ENCODE measurements at places on chromosomes 13 and 19.

DNA sequence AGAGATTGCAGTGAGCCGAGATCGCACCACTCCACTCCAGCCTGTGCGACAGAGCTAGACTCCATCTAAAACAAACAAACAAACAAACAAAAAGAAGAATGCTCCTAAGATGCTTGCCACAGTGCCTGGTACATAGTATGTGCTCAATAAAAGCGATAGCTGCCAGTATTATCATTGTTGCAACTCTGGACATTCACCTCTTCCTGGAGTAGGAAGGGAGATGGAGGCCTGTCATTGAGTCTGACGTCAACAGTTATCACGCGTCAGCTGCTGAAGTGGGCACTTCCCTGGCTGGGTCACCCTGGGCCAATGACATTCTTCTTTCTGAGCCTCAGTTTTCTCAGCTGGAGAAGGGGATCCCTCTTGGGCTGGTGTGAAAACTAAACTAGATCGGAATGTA is 4.2 kb upstream of the PLAUR start:
- no peak for DNase-seq

DNA sequence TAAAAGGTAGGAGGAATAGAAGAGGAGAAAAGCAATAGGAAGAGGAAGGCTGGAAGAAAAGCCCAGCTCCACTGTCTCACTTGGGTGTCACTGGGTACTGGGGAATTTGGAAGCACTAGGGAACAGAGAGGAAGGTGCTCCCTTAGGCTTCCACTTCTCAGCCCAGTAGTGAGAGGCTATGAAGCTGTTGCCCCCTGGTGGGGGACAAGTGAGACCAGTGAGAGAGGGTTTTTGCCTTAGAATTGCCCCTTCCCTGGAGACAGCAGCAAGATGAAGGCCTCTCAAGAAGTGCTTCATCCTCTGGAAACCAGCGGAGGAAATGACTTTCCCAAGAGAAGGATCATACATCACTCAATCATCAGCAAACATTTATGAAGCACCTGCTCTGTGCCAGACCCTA is 4.7 kb upstream of the ZNF606 start:
- no peak for DNase-seq

- DNase-seq, result no peak
These were observed 32.7 kb upstream of the GPR183 start for GRCh38 chr13:99339736-99340397.

GRCh38 chr19:5142725-5143097 is 173.8 kb downstream of the KDM4B start:
- DNase-seq, result no peak

GRCh38 chr13:33514362-33514761 is 228.8 kb upstream of the STARD13 start:
- DNase-seq, result no peak

- DNase-seq, result no peak
These were observed 79.6 kb downstream of the GGACT start for GRCh38 chr13:100508996-100509395.
